ENCODE measurements at places on chromosomes 3 and 15.
A peak's percentile ranks its signal among the peaks of the same experiment; 100 is the strongest.

DNA sequence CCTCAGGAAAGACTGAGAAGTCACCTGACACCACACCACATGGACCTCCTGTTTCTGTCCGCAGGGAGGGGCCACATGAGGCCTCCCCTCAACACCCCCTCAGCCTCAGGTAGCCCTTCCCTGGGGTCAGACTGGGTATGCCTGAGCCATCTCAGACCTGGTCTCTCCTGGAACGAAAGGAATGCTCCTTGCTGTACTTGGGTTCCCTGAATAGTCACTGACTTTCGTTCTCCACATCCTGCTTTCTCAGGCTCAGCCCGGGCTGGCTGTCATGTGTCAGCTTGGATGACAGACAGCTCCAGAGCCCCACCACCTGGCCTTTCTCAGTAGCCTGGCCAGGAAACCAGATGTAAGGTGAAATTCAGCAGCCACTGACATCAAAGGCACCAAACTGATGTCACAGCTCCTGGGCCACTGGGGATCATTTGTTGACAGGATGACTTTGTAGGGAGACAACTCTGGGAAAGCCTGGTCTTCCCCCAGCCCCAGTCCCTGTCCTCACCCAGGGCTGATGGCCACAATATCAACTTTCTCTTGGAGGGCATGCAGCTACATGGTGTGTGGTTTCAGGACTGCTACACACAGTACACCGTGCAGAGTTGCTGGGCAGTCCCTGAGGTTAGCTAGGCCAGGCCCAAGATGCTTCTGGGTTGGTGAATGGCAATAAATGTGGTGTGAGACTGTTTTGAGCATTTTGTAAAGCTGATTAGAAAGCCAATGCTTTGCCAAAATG, 141.4 kb upstream of the MRPS22 start:
- peak; percentile 18 for DNase-seq

DNA sequence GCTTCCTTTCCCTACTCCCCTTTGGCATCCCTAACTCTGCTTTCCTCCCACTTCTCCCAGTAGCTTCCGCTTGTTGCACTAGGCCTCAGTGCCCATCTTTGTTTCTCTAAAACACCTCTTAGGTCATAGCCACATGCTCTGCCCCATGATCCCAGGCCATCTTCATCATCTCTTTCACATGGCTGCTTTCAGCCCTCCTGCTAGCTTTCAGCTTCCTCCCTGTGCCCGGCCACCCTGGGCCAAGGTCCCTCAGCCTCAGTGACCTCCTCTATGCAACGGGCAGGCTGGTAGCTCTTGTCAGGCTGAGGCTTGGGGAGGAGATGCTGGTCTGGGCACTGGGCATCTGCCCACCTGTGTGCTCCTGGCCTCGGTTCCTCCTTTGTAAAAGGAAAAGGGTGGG, 2.3 kb downstream of the PLEKHO2 start:
- peak; percentile 40 for DNase-seq

DNA sequence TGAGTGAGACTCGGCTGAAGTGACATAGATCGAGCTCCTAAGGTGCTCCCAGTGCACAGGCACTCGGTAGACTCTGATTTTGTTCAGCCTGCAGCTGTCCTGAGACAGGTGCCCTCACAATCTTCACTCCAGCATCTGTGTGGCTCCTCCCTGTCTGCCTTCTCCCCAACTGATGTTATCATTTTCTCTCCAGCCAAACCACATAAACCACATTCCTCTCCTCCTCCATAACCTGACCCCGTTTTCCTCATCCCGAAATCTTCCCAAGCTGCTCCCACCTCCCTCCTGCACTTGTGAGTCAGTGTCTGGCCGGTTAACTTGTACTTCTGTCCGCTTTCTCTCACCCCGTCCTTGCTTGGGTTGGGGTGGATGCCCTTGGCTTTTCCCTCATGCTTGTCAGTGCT, 93.3 kb upstream of the HACD2 start:
- no peak for DNase-seq

GRCh38 chr3:53303957-53304356, 43.4 kb downstream of the DCP1A start:
- no peak for DNase-seq

GRCh38 chr15:31782951-31783350, 247.4 kb upstream of the CHRNA7 start:
- no peak for DNase-seq

- DNase-seq, result peak; percentile 47
These were observed at the start of gene ABHD17C for GRCh38 chr15:80695099-80695910. Gene ABHD17C (plus strand): TSS chr15:80695310. CDS start chr15:80695430, 120 bp downstream.

DNA sequence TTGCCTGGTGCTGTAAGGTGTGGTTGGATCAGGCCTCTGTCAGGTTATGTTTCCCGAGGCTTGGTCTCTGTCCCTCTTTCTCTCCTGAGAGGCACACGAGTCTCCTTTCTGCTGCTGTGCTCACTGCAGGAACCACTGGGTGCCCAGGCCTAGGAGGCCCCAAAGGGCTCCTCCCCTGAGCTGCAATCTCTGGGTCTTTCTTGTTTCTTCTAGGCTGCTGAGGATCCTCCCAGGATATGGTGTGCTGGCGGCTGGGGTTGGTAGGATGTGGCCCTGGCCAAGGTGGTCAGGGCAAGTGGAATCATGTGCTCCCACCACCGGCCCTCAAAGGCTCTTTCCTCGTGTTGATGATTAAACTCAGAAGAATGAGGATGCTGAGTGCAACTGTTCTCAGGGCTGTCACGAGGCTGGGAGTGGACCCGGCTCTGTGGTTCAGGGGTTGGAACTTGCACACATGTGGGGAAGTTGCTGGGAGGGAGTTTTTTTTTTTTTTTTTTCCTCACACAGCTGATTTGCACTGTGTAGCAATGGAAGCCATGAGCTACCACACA, 43.6 kb upstream of the CTSH start:
- DNase-seq, result no peak

DNA sequence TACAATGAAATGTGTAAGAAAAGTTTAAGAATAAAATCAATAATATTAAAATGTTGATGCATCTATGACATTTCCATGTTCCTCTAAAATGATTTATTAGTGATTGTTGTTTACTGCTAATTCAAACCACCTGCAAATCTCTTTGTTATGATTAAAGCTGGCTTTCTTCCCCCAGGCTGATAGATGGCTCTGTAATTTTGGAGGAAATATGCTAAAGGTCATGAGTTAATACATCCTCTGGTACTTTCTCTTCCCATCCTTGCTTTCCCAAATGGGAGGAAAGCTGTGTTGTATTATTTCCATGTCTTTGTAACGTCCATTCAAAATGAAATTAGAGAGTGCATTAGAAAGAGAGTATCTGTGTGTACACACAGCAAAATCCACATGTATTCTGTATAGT, 139.5 kb upstream of the TMCO5A start:
- DNase-seq, result no peak

GRCh38 chr3:176208283-176208682, 989.0 kb downstream of the TBL1XR1 start:
- no peak for DNase-seq

- DNase-seq, result no peak
These were observed 32.0 kb downstream of the MAP4 start for GRCh38 chr3:47984075-47984728.

- peak; percentile 87 for DNase-seq
These were observed 6.5 kb upstream of the DNASE1L3 start for GRCh38 chr3:58217209-58217811.

DNA sequence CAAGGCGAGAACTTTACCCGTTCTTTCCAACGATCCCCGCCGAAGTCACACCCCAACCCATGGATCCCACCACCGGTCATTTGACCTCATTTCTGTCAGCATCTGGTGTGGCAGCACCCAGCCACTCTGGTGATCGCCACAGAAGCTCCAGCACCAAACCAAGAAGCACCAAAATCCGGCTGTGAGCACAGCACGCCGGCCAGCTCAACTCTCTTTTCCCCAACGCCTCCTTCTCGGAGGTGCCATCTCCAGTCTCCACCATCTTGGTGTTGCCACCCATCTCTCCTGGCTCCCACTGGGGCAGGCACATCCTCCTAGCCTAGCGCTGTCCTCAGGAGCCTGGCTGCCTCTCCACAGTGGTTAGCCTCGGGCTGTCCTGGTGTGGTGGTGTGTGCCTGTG, 6.5 kb downstream of the MUC4 start:
- DNase-seq, result no peak

DNA sequence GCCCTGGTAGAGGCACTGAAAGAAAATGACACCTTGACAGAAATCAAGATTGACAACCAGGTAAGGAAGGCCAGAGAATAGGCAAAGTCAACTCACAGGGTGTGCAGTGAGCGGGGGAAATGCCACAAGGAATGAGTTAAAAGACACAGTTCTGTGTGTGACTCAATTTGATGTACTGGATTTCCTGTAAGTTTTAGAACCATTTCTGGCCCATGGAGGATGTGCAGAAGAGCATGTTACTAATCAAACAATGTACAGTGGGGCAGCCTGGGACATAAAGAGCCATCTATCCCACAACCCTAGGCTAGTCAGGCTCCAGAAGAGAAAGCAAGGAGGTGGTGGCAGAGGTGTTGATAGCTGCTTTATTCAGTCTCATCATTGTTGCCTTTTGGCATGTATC, 31.2 kb upstream of the TMOD3 start:
- DNase-seq, result no peak

GRCh38 chr3:37387462-37387861, 213.1 kb upstream of the LRRFIP2 start:
- no peak for DNase-seq

GRCh38 chr3:126154391-126155279, 25.8 kb downstream of the ALDH1L1 start:
- DNase-seq, result no peak

GRCh38 chr3:194534243-194534642, 47.4 kb upstream of the ATP13A3 start:
- DNase-seq, result no peak

DNA sequence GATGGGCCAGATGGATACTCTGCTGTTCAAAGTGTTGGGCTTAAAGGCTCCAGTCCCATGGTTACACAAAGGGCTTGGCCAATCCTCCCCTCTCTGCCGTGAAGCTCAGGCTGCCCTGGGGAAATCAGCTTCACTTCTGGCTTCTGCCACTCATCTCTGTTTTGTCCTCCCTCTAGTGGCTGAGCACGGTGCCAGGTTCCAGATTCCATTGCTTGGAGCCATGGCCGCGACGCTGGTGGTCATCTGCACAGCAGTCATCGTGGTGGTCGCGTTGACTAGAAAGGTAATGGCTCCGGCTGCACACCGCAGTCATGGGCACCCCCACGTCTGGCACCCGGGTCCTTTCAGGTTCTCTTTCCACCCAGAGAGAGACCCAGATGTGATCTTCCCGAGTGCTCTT, 5.6 kb downstream of the TIGIT start:
- peak; percentile 44 for DNase-seq

- no peak for DNase-seq
These were observed 43.8 kb downstream of the IL5RA start for GRCh38 chr3:3066378-3066777.

DNA sequence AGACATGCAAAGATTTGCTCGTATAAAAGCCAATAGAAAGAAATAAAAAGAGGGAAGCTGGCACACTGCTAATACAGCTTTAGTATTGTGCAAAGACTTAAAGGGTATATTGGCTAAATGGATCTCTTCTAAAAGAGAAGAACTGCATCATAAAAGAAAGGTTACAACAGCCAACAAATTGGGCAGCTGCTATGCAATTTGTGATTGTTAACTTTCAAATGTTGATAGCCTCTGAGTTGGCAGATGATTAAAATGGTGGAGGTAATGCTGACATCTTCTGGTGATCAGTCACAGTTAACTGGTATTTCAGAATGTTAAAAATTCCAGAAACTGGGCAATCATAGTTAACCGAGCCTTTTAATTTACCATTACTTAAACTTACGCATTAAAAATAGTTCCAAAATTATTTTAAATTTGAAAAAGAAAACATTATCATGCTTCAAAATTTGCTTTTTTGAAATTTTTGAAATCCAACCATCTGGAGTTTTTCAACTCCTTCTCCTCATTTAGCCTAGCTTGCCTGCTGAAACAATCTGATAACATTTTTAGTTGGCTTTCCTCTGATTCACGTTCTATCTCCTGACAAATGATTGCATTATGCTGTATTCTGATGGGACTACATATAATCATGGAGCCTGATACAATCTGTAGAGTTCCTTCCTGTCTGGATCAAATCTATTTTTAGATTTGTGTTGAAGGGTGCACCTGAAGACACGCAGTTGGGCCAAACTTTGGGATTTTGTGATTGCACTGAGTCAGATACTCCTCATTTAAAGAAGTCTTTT, 144.0 kb upstream of the PDZRN3 start:
- no peak for DNase-seq

DNA sequence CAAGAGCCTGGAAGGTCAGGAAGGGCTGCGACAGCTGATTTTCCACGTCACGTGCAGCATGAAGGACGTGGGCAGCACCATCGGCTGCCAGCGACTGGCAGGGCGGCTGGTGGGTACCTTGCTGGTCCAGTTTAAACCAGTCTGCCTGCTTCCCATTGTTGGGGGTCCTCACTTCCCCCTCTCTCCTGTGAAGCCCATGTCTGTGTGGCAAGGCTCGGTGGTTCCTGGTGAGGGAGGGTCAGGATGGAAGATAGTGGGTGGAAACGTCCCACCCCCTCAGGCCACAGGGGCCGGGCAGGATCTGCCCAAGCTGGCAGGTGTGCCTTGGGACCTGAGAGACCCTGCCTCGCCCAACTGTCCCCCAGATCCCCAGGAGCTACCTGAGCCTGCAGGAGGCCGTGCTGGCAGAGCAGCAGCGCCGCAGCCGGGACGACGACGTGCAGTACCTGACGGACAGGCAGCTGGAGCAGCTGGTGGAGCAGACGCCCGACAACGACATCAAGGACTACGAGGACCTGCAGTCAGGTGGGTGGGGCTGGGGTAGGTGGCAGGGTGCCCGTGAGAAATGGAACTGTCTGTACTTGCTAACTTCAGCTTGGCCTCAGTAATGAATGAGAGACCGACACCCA, 108.2 kb downstream of the LRRK1 start:
- DNase-seq, result no peak

DNA sequence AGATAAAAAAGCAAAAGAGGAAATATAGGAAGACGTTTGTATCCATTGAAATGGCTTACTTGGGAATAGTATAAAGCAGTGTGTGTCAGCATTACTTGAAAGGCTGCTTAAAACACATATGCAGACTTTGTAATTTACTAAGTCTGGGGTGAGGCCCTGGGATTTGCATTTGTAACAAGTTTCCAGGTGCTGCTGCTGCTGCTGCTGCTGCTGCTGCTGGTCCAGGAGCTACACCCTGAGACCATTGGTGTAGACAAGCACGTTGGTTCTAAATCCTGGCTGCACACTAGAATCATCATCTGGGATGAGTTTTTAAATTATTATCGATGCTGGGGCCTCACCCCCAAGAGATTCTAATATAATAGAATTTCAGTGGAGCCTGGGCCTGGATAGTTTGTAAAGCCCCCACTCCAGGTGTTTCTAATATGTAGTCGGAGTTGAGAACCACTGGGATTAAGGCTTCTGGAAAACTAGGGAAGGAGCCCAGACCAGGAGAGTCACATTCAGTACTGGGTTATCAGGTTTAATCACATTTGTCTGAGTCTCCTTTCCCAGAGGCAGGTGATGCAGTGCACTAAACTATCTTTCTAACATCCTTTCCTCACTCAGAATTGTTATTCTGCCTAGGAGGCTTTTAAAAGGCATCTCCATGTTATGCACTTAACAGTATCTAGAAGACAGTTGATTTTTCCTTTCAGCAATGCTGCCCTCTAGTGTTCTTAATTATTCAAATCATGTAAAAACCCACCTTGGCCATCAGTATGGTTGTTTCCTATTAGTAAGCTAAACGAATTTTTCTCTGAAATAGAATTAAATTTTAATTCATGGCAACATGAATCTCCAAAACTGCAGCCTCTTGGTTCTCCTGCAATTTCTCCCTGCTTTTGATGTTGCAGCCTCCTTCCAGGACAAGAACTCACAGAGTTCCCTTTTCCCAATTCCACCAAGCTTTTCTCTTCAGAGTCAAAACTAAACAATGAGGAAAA, 45.4 kb downstream of the SSR3 start:
- DNase-seq, result peak; percentile 84
